Amniotic stem cell (primary cell): ENCODE measurements at places on chromosomes 1 and 21.

GRCh38 chr1:7375329-7375728 lies 395.8 kb upstream of the VAMP3 start:
- DNase-seq: no peak

DNA sequence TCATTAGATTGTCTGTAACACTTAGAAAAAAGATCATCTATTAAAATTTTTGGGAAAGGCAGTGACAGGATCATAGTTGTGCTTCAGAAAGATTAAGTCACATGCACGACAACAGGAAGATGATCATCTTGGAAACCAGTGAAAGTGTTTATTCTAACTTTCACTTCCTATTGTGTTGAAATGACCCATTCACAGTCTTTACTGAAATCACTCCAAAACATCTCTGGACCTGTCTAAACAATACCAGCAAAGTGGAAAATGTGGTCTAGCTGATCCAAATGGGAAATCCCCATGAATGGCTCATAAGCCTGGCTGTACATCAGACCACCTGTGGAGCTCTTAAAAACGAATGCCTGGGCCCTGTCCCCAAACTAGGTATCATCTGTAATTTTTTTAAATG lies 111.1 kb upstream of the ETV3 start:
- no peak for DNase-seq

- no peak for DNase-seq
Observed at GRCh38 chr1:225754940-225755641, 22.5 kb upstream of the SRP9 start.

DNA sequence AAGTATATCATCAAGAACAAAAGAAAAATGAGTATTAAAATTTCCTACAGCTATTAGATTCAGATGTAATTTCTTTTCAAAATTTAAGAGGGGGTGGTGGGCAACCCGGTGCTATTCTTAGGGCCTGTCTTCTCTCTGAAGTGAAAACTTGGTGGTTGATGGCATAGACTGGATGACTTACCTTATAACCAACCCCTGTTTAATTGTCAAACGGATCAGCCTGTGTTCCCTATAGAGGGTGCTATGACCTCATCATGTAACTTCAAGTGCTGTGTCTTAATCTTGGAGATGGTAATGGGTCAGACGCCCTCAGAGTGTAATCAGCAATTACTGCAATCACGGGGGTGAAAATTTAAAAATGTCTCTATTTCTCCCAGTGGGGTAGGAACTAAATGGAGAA lies 176.2 kb downstream of the PCP4 start:
- DNase-seq: no peak

GRCh38 chr1:226029093-226029496 lies 30.0 kb upstream of the SDE2 start:
- DNase-seq: no peak
